Fibroblast of skin of scalp (primary cell): ENCODE measurements at places on chromosomes 13 and 19.

GRCh38 chr13:46010148-46010547, 42.4 kb downstream of the ZC3H13 start:
- DNase-seq: peak; percentile 16

DNA sequence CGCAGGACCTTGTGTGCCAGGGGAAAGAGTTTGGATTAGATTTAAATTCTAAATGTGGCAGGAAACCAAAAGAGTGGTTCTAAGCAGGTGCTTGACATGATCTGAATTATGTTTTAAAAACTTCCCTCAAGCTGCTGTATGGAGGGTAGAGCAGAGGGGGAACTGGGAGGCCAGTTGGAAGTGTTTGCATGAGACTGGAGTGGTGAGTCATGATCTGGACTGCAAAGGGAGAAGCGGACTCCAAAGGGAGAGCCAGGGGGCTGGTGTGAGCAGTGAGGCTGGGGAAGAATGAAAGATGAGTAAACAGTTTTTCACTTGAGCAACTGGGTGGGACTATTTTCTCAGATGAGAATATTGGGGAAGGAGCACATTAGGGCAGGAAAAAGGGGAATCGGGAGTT, 206.1 kb downstream of the DNAJC15 start:
- peak; percentile 70 for DNase-seq

DNA sequence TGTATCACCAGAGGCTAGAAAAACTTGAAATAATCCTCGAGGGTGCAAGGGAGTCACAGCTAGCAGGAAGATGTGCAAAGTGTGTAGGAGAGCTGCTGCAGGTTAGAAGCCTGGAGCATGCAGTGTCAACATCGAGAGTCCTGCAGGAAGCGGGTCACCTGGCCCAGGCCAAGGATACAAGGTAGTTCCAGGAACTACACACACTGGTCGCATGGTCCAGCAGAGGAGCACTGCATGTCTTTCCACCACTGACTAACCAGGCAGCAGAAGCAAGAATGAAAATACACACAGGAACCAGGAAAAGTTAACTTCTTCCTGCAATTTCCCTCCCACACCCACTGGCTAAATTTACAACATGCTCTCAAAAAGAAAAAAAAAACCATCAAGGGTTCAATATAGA, 36.0 kb upstream of the MIR17HG start:
- no peak for DNase-seq

DNA sequence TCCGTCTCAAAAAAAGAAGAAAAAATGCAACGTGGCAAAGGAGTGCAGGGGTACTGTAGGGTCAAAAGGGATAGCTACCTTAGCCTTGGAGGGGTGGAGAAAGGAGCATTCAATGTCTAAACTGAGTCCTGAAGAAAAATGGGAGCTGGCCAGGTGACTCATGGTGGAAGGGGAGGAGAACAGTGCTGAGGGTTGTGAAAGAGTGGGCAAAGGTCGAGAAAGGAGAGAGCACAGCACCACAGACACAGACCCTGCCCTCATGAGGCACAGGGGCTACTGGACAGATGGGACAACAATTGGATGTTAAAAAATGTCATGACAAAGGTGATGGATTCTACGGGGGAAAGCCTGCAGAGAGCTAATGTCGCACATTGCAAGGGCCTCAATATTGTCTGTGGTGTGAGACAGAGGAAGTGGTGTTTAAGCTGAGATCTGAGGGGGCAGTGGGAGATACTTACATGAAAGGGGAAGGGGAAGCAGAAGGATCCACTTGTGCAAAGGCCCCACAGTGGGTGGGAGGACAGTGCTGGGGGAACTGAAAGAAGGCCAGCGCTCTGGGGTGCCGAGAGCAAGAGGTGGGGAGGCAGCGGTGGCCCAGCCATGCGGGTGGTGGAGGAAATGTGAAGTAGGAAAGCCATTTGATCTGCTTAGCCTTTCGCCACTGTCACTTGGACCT, 42.9 kb upstream of the URAD start:
- DNase-seq: no peak

DNA sequence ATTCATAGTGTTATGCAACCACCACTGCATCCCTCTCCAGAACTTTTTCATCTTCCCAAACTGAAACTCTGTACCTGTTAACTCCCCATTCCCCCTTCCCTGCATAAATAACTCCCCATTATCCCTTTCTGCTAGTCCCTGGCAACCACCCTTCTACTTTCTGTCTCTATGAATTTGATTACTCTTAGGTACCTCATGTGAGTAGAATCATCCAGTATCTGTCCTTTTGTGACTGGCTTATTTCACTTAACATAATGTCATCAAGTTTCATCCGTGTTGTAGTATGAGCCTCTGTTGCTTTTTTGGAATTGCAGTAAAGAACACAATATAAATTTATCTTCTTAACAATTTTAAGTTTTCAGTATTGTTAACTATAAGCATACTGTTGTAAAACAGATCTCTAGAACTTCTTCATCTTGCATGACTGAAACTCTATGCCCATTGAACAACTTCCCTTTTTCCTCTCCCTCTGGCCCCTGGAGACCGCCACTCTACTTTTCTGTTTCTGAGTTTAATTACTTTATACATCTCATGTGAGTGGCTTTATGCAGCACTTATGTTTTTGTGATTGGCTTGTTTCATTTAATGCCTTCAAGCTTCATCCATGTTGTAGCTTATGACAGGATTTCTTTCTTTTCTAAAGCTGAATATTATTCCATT, 87.3 kb upstream of the ABCC4 start:
- DNase-seq: no peak
